ENCODE measurements at places on chromosomes 3 and 15.

DNA sequence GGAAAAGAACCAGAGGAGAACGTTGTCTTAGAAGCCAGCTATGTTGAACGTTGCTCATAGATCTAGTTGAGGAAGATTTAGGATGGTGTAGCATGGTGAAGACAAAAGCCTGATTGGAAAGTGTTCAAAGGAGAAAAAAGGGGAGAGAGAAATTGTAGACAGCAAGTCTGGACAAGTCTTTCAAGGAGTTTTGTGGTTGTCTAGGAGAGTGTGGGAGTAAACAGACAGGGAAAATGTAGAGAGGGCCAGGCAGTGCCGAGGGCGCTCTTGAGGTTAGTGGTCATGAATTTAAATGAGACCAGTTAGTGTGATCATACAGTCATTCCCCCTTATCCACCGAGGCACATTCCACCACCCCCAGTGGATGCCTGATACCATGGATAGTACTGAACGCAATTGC lies 167.5 kb upstream of the IL12A start:
- peak; percentile 75 for DNase-seq

DNA sequence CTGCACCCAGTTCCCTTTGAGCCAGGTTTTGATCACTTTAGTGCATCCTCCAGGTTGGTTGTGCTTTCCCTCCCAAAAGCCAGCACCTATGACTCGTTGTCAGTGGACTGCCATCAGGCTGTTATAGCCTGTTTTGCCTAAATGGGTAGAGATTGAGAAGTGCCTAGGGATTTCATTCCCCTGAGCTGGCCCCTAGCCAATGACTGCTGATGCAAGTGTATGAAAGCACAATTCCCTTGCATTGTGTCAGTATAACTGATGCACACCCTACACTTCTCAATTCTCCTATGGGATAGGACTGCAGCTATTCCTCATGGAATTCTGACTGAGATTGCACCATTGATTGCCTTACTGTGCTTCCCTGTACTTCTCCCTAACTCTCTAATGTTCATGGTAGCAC lies 102.1 kb upstream of the ARPP21 start:
- DNase-seq = peak; percentile 56

DNA sequence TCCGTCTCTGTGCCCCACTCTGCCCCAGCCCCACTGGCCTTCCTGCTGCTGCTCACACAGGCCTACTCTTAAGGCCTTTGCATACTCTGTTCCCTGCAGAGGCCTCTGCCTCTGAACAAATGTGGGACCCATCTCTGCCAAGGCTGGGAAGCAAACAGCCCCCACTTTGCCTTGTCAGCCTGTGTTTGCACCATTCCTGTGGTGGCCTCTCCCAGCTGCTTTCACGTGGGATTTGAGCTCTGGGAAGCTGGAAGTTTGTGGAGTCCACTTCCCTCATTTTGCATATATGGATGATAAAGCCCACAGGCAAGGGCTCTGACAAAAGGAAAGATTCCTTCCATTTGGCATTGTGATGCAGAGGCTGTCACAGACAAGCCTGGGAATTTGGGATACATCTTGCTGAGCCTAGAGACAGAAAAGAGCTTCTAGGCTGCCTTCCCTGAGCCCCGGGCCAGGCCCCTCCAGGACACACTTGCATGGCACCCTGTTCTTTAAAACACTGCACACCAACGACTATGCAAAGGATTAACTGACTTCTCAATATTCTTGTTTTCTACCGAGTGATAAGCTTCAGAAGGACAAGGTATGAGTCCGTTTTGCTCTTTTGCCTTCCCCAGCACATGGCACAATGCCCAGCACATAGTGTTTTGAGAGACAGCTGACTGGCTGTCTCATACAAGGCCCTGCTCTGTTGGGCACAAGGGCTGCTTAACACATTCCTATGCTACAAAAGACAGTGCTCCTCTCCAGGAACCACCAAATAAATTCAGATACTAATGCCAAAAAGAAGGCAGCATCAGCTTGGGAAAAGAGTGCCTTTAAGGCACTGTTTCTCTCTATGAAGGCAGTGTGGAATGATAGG lies 120.7 kb upstream of the TOPAZ1 start:
- DNase-seq = no peak

GRCh38 chr15:56530157-56530556 lies 65.2 kb upstream of the MNS1 start:
- no peak for DNase-seq

- peak; percentile 54 for DNase-seq
These were observed 2.7 kb upstream of the OPA1 start for GRCh38 chr3:193590088-193590856.

GRCh38 chr3:111194048-111194447 lies 122.4 kb downstream of the NECTIN3 start:
- no peak for DNase-seq

GRCh38 chr15:29461877-29462276 lies 192.3 kb upstream of the NSMCE3 start:
- DNase-seq = no peak

- DNase-seq = no peak
These were observed 57.9 kb downstream of the RGMA start for GRCh38 chr15:93031103-93031464.

DNA sequence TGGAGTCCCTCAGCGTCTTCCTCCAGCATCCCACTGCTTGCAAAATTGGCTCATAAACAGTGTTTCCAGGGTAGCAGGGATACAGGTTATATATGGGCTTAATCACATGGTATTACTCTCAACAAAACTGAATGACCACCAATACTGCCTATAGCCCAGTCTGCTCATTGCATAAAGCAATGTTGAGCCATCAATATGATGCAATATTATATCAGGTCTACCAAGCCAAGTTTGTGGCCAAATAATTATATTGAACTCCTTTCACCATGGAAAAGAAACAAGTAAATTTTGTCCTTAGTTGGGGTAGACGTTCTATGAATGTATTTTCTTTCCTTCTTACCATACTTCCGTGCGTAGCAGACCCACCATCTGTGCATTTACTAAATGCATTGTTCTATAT lies 652.3 kb downstream of the ROBO1 start:
- no peak for DNase-seq

DNA sequence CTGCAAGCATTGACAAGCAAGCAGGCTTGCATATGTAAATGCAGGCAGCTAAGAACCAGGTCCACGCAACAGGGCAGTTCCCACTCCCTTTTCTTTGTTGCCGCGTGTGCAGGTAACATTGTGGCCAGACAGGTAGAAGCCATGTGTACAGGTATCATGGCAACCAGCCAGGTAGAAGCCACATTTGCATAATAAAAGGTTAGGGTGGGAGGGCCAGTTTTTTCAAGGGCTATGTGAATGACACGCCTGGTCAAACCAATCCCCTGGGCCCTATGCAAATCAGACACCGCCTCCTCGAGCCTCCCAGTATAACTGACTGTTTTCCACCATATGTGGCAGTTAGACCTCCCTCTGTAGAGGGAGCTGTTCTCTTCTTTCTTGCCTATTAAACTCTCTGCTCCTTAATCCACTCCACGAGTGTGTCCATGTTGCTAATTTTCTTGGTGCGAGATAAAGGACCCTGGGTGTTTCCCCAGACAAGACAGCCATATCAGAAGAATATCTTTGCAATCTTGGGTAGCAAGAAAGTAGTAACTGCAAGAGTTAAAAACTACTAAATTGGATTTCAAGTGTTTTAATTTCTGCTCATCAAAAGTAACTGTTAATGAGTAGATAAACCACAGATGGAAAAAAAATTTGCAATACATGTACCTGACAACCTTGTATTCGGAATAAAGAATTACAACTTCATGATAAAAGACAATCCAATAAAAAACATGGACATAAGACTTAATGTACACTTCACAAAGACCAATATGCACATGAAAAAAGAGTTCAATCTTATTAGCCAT lies 21.8 kb downstream of the PCOLCE2 start:
- peak; percentile 94 for DNase-seq

GRCh38 chr15:80643431-80643951 lies 51.6 kb upstream of the ABHD17C start:
- no peak for DNase-seq

- DNase-seq = peak; percentile 68
These were observed 20.2 kb downstream of the CCR1 start for GRCh38 chr3:46187876-46188275.

DNA sequence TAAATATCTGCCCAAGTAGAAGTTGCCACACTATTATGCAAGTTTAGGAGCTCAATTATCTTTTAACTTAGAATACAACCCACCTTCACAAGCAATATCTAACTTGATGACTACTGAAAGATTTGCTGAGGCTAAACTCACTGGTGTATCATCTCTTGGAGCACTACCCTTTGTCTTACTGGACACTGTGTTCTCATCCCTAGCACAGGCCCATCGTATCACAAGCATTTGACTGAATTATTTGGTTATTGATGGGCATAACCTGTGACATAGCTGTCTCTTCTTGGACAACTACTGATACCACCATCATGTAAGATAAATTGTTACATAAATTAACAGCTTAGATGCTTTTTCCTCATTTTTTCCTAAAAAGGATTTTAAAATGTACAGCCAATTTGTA lies 216.2 kb upstream of the THBS1 start:
- DNase-seq = no peak

Data from islet precursor cell (in vitro differentiated cells).